Hepatocyte (in vitro differentiated cells): ENCODE measurements at places on chromosomes 7 and 10. TPM values are rescaled to one million over a fixed set of nuclear protein-coding genes. Genes with fewer than 3 reads are reported as not detected.

GRCh38 chr7:139613971-139614411 lies 90.5 kb downstream of the CLEC2L start:
- DNase-seq: no peak

- DNase-seq: no peak
Measured at GRCh38 chr7:18202315-18203045, 174.8 kb upstream of the PRPS1L1 start.

INHBA gene
- polyA plus RNA-seq: 7.0 and 9.4 TPM in 2 replicates

DNA sequence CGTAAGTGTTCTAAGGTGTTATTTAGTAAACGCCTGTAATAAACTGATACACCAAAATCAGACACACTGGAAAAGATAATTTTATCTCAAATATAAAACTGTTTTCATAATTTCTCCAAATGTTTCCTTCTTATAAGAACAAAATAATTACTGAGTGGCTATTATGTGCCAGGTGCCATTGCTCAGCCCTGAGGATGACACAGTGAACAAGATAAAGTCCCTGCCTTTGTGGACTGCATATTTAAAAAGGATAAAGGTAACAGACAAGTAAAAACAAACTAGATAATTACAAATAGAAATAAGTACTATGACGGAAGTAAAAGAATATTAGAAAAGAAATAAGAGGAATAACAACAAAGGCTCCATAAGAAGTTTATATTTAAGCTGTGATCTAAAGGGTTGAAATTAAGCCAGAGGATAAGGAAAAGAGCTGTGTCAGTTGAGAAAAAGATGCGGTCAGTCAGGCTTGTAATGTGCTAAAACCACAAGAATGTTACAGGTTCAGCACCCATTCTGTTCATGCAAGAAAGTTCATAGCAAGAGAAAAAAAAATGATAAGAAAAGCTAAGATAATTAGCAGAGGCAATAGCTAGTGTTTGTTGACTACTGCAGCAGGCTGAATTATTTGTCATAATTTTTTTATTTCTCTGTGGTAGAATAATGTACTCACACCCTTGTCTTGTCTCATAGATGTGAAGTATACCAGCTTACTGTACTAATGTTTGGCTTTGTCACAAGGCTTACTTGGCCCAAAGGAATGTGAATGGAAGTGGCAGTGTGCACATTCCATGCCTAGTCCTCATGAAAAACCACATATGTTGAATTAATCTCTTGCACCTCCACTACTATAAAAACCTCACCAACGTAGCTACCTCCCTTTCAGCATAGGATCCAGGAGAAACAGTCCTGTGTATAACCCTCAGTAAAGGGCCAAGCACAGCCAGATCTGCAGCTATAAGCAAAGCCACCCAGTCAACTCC lies 75.1 kb downstream of the CRPPA start:
- no peak for DNase-seq
